ENCODE measurements at places on chromosomes 16 and 17. TPM values are rescaled to one million over a fixed set of nuclear protein-coding genes. Genes with fewer than 3 reads are reported as not detected.

SOCS7 gene
- total RNA-seq, result 40.4 TPM

- DNase-seq, result no peak
Measured at GRCh38 chr16:680625-680945, 375 bp downstream of the STUB1 start.

- no peak for DNase-seq
Measured at GRCh38 chr16:24452724-24453123, 86.6 kb upstream of the RBBP6 start.

DNA sequence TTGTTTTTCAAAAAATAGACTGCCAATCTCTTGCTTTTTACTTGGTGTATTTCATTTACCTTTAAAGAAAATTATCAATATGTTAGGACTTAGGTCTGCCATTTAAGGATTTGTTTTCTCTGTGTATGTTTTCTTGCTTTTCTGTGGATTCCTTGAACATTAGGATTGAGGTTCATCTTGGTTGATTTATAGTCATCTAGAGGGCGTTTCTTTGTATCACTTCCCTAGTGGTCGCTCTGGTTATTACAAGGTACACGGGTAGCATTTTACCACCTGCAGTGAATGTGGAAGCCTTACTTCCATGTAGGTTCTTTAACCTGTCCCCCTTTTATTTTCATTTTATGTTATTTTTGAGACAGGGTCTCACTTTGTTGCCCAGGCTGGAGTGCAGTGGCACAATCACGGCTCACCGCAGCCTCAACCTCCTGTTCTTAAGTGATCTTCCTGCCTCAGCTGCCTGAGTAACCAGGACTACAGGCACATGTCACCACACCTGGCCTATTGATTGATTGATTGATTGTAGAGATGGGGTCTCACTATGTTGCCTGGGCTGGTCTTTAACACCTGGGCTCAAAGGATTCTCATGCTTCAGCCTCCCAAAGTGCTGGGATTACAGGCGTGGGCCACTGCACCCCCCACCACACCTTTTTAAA is 35.2 kb upstream of the CBX4 start:
- DNase-seq, result no peak

SPOP gene
- total RNA-seq, result 82.5 TPM

- DNase-seq, result no peak
Measured at GRCh38 chr17:34303606-34304005, 15.6 kb upstream of the CCL8 start.
